Left cardiac atrium (tissue), 4 donors: ENCODE measurements at places on chromosomes 12 and 14. TPM values are rescaled to one million over a fixed set of nuclear protein-coding genes. Genes with fewer than 3 reads are reported as not detected.

GRCh38 chr14:55805250-55805649, 225.2 kb downstream of the KTN1 start:
- DNase-seq: no peak

- no peak for DNase-seq
These were observed 257.9 kb upstream of the TMEM132C start for GRCh38 chr12:128009108-128009507.

DNA sequence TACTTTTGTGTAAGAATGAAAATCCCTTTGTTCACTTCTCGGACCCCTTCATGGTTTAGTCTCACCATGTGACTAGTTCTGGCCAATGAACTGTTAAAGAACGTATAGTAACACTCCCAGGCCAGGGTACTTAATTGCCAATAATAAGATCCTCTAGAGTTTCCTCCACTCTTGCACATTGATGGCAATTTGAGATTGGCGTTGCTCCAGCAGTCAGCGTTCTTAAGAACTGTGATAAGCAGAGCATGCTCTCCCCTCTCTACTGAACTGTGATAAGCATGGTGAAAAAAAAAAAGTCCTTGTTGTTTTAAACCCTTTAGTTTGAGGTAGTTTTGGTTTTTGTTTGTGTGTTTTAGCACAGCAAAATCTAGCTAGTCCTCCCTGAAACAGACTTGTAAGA, 854.5 kb downstream of the SLC6A15 start:
- no peak for DNase-seq

DNA sequence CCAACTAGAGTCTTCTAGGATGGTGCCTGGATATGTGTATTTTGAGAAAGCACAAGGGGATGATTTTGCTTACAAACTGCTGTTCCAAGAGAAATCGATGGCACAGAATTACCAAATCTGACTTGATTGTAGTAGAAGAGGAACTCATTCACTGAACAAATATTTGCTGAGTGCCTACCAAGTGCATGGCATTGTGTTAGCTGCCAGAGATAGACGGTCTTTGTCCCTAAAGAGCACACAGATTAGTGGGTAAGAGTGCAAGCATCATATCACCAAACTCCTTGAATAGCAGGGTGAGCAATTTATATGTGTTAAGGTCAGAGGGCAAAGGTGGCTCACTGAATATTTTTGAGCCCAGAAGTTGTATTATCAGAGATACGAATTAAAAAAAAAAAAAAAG, 3.5 kb upstream of the FOXN3 start:
- no peak for DNase-seq

DNA sequence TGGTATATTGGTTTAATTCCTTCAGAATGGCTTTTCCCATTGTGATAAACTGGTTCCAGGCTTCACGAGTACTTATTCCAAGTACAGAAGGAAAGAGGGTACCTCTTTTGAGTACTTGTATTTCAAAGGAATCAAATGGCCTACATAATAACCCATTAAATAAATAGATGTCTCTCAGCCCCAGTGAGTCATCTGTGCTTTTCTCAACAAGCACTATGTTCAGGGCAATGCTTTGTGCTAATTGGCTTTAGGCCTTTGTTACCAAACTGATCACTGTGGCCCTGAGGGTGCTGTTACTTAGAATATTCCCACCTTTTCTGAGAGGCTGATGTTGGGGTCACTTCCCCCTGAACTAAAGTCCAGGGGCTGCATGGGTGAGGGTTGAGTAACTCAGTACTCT, 107.1 kb downstream of the LRRK2 start:
- no peak for DNase-seq

The TRIM9 gene
- total RNA-seq: 0.89 TPM
